ENCODE measurements at places on chromosomes 11 and 22.

DNA sequence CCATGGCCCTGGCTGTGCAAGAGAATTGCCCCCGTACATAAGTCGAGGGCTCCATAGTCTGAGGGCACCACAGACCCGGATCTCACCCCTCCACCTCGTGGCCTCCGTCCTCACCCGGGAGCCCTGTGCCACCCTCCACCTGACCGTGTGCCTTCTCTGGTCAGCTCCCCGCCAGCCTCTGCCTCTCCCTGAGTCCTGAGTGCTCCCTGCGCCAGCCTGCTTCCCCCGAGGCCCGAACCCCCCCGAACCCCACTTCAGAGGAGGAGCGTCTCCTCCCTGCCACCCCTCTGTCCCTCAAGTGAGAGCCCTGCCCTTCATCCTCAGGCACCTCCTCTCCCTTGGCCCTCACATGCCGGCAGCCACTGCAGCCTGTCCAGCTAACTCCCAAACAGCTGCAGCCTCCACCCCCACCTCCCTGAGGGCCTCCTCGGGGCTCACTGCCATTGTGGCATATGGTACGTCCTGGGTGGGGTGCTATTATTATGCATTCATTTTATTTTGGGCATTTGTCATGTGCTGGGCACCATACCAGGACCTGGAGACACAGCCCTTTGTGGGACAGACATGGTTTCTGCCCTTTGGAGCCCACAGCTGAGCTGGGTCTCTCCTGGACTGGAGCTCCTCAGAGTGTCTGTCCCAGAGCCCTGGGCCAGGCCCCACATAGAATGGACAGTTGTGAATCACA is 67.2 kb downstream of the MYO7A start:
- DNase-seq, result no peak

- no peak for DNase-seq
These were observed 27.9 kb downstream of the PPFIA1 start for GRCh38 chr11:70298243-70298915.

GRCh38 chr11:121358760-121359159 is 66.2 kb downstream of the SC5D start:
- DNase-seq, result no peak

- DNase-seq, result no peak
These were observed 2.4 kb downstream of the CCS start for GRCh38 chr11:66595245-66595904.

- DNase-seq, result no peak
These were observed 96.6 kb upstream of the LMO1 start for GRCh38 chr11:8360086-8360828.

DNA sequence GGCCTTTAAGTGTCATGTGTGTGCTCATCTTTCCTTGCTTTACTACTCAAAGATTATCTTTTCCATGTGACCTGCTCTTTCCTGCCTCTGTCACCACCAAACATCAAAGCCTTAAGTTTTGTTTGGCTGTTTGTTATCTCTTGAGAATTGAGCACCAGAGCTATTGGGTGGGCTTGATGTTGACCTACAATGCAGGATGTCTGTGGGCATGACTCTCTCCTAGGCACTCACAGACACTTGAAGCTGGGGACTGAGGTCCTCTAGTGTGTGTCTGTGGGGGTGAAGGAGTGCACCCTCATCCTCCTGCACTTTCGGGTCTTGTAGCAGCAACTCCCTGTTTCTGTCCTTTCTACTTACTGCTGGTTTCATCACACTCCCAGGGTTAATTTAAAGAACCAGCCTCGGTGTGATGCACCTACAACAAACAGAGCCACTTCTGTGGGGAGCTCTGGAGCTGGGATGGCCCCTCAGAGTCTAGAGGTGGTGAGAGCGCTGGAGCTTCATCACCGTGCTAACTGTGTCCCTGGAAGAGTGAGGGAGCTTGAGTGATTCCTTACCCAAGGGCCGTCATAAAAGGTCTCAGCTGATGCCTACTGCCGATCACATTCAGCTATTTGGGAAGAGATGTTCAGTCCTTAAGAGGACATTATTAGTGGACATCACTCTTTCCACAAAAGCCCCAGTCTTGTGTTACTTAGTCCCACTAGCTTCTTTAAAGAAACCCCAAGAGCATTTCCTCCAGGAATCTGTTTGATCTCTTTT is 56.3 kb downstream of the LRRC74B start:
- no peak for DNase-seq

GRCh38 chr11:17590463-17590862 is 43.4 kb downstream of the OTOG start:
- no peak for DNase-seq

GRCh38 chr22:48376936-48377712 is 1450.5 kb downstream of the BRD1 start:
- DNase-seq, result no peak

DNA sequence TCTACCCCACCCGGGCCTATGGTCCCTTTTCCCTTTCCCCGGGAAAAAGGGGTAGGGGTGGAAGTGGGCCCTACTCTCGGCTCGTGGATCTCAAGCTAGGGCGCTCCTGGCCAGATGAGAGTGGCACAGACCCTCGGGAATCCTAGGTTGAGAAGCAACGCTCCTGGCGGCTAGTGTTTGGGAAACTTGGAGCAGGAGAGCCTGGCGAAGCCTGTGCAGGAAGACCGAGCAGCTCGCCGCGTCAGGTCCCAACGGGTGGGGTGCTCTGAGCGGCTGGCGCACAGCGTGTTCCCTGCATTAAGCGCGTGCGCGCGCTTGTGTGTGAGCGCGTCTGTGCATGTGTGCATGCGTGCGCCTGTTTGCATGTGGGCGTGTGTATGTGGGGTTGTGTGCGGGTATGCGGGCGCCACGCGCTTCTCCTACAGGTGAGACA is 7.1 kb upstream of the FLI1 start:
- DNase-seq, result peak; percentile 60

DNA sequence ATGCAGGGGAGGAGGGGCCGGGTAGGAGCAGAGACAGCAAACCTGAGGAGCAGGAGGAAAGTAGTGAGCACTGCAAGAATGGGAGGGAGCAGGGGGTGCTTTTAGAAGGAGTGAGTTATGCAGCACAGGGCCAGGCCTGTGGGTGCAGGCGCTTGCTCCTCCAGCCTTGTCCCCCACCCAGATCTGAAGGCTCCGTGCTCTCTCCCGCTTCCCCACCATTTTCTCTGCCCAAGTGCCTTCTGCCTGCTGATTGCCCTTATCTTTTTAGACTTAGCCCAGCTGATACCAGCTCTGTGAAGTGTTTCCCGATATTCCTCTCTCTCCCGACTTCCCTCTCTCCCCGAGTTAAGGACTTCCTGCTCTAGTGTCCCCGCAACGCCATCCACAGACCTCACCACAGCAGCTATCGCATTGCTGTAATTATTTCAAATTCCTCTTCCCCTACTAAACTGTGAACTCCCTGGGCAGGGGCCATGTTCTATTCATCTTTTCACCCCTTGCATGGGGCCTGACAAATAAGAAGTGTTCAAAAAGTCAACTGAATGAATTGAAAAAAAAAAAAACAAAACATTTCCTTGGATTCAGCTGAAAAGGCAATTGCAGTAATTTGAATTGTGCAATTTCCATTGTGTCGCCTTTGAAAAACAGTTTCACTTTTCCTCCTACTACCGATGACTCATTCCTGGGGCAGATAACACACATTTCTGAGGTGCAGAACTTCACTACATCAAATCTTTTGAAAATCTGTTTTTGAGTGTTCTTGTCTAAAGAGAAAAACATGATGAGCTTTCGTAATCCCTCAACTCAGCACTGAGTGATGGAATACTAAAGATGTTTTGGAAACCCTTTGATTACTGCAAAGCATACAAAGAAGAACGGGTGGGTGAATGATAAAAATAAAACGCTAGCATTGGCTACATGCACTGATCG is 69.7 kb upstream of the BMAL1 start:
- DNase-seq, result peak; percentile 40

DNA sequence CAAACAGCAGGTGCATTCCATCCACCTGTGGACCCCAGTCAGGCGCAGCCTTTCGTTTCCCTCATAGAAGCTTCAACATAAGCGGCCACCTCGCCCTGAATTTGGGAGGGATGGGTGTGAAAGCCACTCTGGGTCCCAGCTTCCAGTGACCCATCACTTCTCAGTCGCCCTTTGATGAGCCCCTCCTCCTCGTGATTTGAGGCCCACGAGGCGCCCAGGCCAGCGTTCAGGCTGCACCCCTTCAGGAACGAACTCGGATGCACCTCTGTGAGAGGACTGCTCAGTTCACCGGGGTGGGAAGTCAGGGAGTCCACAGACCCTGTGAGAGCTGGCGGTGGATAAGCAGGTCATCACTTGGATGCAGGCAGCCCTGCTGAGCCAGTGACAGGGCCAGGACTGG is 1118.2 kb downstream of the BRD1 start:
- no peak for DNase-seq

DNA sequence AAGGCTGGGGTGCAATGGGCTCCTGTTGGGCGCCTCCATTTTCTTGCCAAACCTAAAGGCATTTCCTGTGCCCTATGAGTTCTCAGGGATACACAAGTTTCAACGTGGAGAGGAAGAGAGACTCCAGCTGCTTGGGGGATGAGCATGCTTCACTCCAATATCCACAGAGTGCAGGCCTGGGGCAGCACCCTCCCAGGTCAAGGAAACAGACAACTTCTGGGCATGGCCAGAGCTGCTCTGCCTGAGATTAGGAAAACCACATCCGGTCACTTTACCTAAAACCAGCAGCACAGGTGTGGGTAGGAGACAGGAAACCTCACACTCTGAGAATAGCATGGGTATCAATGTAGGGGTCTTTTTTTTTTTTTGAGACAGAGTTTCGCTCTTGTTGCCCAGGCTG is 28.7 kb downstream of the TMEM184B start:
- no peak for DNase-seq

DNA sequence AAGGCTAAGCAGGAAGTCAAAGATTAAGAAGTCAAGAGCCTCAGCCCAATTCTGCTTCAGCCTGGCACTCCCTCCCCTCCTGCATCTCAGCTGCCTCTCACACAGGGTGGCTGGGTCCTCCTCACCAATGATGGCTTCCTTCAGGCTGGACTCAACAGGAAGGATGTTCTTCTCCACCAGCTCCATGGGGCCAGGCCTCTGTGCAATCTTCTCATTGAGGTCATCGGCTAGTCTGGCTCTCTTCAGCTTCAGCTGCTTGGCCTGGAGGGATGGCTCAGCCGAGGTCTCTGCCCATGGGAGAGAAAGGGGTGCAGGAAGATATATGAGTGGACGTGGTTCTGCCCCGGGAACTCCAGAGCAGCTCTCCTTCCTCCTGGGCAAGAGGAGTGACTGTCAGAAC is 59.1 kb downstream of the SGSM3 start:
- DNase-seq, result no peak
